Aorta (tissue), 5 donors: ENCODE measurements at places on chromosomes 2 and 18. TPM values are rescaled to one million over a fixed set of nuclear protein-coding genes. Genes with fewer than 3 reads are reported as not detected.

The SH3RF3 gene
- 13.1 TPM for polyA plus RNA-seq

The MFSD6 gene
- polyA plus RNA-seq = 10.1 TPM

The MBD2 gene
- polyA plus RNA-seq = 70.5 TPM

The C2orf15 gene
- 0.75 TPM for polyA plus RNA-seq

The ANKRD53 gene
- 0.88 TPM for polyA plus RNA-seq

The NEURL3 gene
- not detected for polyA plus RNA-seq

The RBKS gene
- 6.5 TPM for polyA plus RNA-seq

The ZRANB3 gene
- polyA plus RNA-seq = not detected

- H3K27ac ChIP-seq = no peak overlapping the region
- peaks cover 3% of the 10 kb centered on the region for H3K4me1 ChIP-seq
- no peaks in the 10 kb centered on the region for H3K36me3 ChIP-seq
- no peak overlapping the region for H3K4me3 ChIP-seq
- DNase-seq = no peak
Measured at GRCh38 chr2:109254174-109254904, 125.3 kb downstream of the SH3RF3 start.

- H3K36me3 ChIP-seq = no peaks in the 10 kb centered on the region
- no peaks in the 10 kb centered on the region for H3K27me3 ChIP-seq
- H3K27ac ChIP-seq = no peak overlapping the region
- no peak for DNase-seq
Measured at GRCh38 chr2:204239411-204240165, 303.0 kb downstream of the ICOS start.

DNA sequence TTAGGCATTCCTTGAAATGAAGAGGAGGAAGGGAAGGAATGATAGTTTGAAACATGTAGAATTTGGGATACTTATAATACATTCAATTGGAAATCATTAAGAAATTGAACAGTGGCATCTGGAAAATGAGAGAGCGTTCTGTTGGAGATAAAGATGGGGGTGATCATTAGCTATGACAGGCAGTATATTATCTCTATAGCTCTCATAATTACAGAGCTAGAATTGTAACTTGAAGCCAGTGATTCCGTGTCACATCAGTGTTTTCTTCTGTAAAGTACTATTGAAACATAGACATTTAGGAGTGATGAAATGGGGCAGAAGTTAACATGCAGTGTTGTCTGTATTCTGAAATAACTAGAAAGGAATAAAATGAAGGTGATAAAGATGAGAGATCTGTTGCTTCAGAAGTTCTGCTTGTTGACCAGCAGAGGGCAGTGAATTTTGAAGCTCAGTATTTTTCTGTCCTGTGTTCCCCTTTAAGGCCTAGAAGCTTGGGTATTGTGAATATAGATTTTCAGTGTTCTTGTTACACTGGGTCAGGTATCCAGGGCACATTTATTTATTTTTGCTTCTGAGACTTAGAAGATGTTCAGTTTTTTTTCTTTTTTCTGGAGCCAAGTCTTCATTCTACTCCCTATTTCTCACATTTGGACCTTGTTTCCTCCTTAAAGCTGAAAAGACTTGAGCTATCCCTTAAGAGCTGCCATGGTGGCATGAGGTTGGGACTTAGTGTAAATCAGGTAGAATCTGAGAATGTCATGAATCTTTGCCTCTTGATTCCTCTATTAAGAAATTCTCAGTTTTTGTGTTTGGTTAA is 157.4 kb downstream of the TAF4B start:
- DNase-seq = no peak
- no peak overlapping the region for H3K4me3 ChIP-seq
- H3K36me3 ChIP-seq = no peaks in the 10 kb centered on the region
- no peaks in the 10 kb centered on the region for H3K27me3 ChIP-seq
- H3K4me1 ChIP-seq = no peaks in the 10 kb centered on the region

- no peaks in the 10 kb centered on the region for H3K36me3 ChIP-seq
- H3K4me3 ChIP-seq = no peak overlapping the region
- DNase-seq = no peak
- H3K27ac ChIP-seq = no peak overlapping the region
Measured at GRCh38 chr2:186515376-186515775, 29.3 kb downstream of the ZC3H15 start.

- H3K27ac ChIP-seq = no peak overlapping the region
- H3K4me3 ChIP-seq = no peak overlapping the region
- H3K36me3 ChIP-seq = no peaks in the 10 kb centered on the region
- no peaks in the 10 kb centered on the region for H3K27me3 ChIP-seq
- no peaks in the 10 kb centered on the region for H3K4me1 ChIP-seq
Measured at GRCh38 chr2:198351647-198352046, 547.3 kb downstream of the PLCL1 start.

GRCh38 chr2:10369269-10370255 is 66.9 kb downstream of the HPCAL1 start:
- H3K27ac ChIP-seq = no peak overlapping the region
- no peaks in the 10 kb centered on the region for H3K4me1 ChIP-seq
- no peak for DNase-seq
- H3K27me3 ChIP-seq = no peaks in the 10 kb centered on the region
- H3K36me3 ChIP-seq = no peaks in the 10 kb centered on the region

DNA sequence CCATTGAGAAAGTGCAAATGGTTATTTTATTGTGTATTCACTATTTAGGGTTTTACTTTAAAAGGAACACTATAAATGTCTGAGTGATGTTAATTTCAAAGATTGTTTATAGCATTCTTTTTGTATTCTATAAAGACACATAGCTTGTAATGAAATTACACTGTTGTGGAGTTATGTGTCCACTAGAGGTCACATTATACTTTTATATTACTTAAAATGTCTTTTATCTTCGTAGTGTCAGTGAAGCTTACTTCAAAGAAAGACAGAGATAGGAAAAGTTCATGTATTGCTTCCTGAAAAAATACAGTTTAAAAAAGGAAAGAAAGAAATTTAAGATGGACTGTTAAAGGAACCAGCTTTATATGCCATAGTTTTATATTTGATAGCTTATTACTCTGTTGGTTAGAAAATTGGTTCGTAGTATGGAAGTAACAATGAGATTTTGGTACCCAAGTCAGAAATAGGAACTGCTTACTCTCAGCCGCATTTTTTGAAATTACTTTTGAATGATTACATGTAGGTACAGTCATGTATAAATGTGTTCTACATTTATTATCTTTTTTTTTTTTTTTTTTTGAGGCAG is 20.5 kb downstream of the APLF start:
- no peaks in the 10 kb centered on the region for H3K4me1 ChIP-seq
- no peaks in the 10 kb centered on the region for H3K36me3 ChIP-seq
- no peak for DNase-seq
- no peaks in the 10 kb centered on the region for H3K27me3 ChIP-seq

DNA sequence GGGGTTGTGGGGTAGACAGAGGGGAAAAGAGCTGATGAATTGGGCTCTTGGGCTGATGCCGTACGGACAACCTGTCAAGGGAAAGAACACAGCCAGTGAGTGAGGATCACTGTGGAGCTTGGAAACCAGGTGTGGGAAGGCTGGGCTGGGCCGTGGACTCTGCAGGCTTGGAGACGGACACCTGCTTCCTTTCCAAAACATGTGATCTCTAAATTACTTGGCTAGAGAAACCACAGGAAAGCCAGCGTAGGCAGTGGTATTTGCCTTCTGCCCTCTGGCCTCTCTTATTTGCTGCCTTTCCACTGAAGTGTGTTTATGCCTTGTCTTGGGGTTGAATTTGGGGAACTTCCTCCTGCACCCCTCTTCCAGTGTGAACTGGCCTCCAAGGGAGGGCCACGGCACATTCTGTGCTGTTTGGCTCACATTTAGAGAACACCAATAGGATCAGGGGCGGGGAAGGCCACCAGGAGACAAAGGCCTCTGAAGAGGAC is 267.7 kb downstream of the PRKCE start:
- H3K36me3 ChIP-seq = no peaks in the 10 kb centered on the region
- DNase-seq = no peak
- H3K4me1 ChIP-seq = no peaks in the 10 kb centered on the region

- no peak overlapping the region for H3K4me3 ChIP-seq
- no peaks in the 10 kb centered on the region for H3K4me1 ChIP-seq
- no peak for DNase-seq
- H3K36me3 ChIP-seq = no peaks in the 10 kb centered on the region
Measured at GRCh38 chr2:230902180-230902899, 22.7 kb downstream of the GPR55 start.

GRCh38 chr2:173986805-173987204 is 21.6 kb upstream of the SP3 start:
- no peak overlapping the region for H3K4me3 ChIP-seq
- no peaks in the 10 kb centered on the region for H3K36me3 ChIP-seq

DNA sequence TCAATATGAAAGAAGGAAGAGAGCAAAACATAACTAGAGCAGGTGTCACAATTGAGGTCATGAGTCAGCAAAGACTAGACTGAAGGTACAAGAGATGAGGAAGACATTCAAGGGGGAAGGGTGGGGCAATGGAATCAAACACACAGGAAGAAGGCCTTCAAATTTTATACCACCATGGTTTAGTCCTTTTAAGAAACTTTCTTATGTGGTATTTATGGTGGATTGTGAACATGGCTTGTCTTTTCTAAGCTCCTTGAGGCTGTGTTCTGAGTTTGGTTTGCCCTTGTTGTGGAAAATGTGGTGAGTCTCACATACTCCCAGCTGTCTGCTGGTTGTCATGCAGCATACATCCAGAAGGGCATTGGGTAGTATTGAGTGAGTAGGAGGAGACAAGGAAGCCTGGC is 62.1 kb downstream of the NABP1 start:
- no peak overlapping the region for H3K4me3 ChIP-seq
- H3K36me3 ChIP-seq = no peaks in the 10 kb centered on the region
- no peaks in the 10 kb centered on the region for H3K27me3 ChIP-seq
- no peak for DNase-seq

- H3K27me3 ChIP-seq = no peaks in the 10 kb centered on the region
- H3K4me1 ChIP-seq = no peaks in the 10 kb centered on the region
- DNase-seq = no peak
- no peak overlapping the region for H3K27ac ChIP-seq
- no peaks in the 10 kb centered on the region for H3K36me3 ChIP-seq
Measured at GRCh38 chr2:79191081-79191480, 31.5 kb upstream of the REG3A start.

GRCh38 chr18:35163014-35163539 is 77.8 kb upstream of the ZNF397 start:
- no peak for DNase-seq
- no peaks in the 10 kb centered on the region for H3K4me1 ChIP-seq
- H3K27me3 ChIP-seq = no peaks in the 10 kb centered on the region
- H3K36me3 ChIP-seq = no peaks in the 10 kb centered on the region
- no peak overlapping the region for H3K4me3 ChIP-seq

DNA sequence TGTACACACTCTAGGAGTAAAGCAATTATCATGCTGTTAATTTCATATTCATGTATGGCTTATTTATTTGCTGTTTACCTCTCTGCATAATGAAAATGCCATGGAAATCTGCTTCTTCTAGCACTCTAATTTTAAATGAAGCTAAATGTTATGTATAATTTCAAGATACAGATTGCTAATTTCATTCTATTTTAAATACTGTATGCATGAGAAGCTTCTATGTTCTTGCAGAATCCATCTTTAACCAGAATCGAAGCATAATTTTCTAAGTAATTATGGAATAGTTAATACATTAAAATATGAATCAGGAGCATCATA is 127.2 kb downstream of the UBE2E3 start:
- H3K4me3 ChIP-seq = no peak overlapping the region
- H3K36me3 ChIP-seq = no peaks in the 10 kb centered on the region
- DNase-seq = no peak
- no peak overlapping the region for H3K27ac ChIP-seq

DNA sequence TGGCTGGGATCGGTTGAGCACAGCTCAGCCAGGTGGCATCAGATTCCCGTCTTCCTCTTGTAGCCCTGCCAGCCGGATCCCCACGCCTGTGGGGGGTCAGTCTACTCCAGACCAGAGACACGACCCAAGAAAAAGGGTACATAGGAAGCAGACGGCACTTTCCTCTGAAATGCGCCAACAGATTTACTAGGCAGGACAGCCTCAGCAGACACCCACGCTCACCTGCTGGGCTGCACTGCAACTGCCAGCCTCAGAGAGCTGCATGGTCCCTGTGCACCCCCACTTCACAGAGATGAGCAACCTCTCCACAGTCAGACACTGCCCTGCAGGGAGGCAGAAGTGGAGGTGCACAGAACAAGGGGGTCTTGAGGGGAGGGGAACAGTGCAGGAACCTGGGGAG is 75.7 kb upstream of the OTOS start:
- H3K27me3 ChIP-seq = no peaks in the 10 kb centered on the region
- H3K27ac ChIP-seq = no peak overlapping the region
- no peak overlapping the region for H3K4me3 ChIP-seq
- no peaks in the 10 kb centered on the region for H3K36me3 ChIP-seq
- H3K4me1 ChIP-seq = no peaks in the 10 kb centered on the region
- DNase-seq = peak; percentile 42

- no peak for DNase-seq
- no peak overlapping the region for H3K27ac ChIP-seq
- no peaks in the 10 kb centered on the region for H3K27me3 ChIP-seq
- peaks cover 2% of the 10 kb centered on the region for H3K4me1 ChIP-seq
Measured at GRCh38 chr2:179275253-179276012, 10.8 kb upstream of the SESTD1 start.

DNA sequence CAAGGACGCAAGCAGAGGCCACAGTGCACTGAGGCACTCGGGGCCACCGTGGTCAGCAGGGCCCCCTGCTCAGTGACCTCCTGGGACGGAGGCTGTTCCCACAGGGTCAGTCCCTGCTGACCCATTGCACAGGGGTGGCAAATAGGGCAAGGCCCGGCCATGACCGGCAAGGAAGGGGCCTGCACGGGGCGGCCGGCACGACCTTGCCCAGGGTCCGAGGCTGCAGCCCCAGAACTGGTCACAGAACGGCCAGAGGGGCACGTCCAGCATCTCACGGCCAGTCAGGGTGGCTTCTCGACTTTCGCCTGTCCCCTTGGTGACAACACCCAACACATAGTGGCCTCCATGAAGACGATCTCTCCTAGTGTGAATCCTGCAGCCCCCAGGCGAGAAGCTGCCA is 27.6 kb upstream of the OTOS start:
- no peak overlapping the region for H3K27ac ChIP-seq
- no peaks in the 10 kb centered on the region for H3K36me3 ChIP-seq
- H3K27me3 ChIP-seq = no peaks in the 10 kb centered on the region
- DNase-seq = peak; percentile 64
- no peak overlapping the region for H3K4me3 ChIP-seq
- H3K4me1 ChIP-seq = no peaks in the 10 kb centered on the region

DNA sequence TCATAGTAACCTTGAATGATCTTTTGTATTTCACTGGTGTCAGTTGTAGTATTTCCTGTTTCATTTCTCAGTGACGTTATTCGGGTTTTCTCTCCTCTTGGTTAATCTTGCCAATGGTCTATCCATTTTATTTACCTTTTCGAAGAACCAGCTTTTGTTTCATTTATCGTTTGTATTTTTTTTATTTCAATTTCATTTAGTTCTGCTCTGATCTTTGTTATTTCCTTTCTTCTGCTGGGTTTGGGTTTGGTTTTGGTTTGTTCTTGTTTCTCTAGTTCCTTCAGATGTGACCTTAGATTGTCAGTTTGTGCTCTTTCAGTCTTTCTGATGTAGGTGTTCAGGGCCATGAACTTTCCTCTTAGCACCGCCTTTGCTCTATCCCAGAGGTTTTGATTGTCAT is 36.7 kb downstream of the SP140 start:
- H3K36me3 ChIP-seq = no peaks in the 10 kb centered on the region
- no peak overlapping the region for H3K4me3 ChIP-seq
- H3K27me3 ChIP-seq = no peaks in the 10 kb centered on the region
- H3K27ac ChIP-seq = no peak overlapping the region
- no peaks in the 10 kb centered on the region for H3K4me1 ChIP-seq
- DNase-seq = no peak
